ENCODE measurements at places on chromosomes 16 and 17.

DNA sequence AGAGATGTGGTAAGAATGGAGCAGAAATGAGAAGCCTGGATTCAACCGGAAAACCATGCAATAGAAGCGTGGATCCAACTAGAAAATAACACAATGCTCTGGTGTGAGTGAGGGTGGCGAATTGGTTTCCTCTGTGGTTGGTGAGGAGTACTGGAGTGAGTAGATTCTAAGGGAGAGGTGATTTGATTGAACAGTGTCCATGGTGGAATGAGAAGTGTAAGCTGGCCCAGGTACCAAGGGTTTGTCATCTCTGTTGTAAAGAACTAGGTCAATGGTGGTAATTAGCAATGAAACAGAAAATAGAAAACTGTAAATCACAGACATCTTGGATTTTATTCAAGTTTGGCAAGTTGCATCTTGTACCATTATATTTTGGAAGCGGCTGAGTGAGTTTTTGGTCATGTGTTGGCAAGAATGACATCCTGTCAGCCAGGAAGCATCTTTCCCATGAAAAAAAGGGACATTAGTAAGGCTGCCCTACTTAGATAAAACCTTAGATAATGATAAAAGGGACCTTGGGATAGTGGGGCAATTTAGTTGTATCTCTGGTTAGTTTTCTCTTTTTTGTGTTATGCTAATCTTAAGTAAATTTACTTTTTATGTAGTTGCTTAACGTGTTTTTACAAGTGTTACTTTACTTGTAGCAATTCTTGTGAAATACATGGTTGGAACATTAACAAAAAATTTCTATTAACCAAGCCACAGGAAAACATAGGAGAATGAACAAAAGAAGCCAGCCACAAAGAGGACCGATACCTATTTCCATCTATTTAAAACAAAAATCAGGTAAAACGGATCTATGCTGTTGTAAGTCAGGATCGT, 20.9 kb downstream of the HSD17B2 start:
- DNase-seq = no peak

DNA sequence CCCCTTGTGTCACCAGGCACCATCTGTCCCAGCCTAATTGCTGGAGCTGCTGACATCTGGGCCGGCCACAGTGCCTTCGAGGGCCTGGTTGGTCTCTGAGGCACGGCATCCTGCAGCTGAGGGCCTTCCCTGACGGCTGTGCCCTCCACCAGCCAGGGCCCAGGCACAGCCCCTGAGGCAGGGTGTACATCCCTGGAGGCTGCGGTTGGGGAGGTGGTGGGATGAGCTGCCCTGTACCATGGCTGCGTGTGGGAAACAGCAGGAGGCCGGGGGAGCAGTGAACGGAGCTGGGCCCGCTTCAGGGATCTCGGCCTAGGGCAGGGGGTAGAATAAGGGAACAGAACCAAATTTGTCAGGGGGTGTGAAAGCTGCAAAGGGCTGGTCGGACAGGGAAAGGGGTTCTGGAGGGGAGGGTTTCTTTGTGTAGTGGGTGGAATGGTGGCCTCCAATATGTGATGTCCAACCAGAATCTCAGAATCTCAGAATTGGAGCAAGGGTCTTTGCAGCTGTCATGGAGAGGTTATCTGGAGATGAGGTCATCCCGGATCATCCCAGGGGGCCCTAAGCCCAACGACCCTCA, 10.0 kb upstream of the SLC38A10 start:
- no peak for DNase-seq

GRCh38 chr16:71971571-71971970, 28.6 kb downstream of the PKD1L3 start:
- no peak for DNase-seq

DNA sequence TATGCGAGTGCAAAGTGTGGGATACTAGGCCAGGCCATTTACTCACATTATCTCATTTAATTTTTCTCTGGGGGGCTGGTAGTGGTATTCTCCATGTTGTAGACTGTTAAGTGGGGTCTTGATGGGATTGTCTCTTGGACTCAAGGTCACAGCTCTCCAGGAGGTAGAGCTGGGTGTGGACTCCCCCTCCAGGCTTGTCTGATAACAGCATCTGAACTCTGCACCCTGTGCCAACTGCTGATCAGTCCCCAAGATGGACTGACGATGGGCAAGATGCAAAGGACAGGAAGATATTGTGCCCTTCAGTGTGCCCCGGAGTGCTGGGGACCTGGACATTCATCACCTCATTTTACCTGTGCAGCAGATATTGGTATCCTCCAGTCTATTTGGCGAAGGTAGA, 147.8 kb downstream of the MSI2 start:
- no peak for DNase-seq

DNA sequence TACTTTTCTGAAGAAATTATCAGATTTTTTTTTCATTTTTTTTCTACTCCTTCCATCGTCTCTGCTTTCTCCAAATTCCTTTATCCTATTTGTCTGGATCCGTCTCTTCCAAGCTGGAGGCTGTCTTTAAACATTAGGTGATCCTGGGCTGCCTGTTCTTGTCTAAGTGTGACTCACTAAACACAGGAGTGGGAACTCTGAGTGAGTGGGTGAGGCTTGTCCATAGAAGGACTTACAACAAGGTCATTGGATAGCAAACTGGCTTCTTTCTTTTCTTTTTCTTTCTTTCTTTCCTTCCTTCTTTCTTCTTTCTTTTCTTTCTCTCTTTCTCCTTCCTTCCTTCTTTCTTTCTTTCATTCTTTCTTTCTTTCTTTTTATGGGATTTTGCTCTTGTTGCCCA, 18.2 kb downstream of the ALOX15 start:
- DNase-seq = no peak

- DNase-seq = no peak
Observed at GRCh38 chr17:74654742-74655141, 31.2 kb upstream of the CD300E start.

GRCh38 chr16:88636488-88637265, 1.7 kb upstream of the IL17C start:
- no peak for DNase-seq

DNA sequence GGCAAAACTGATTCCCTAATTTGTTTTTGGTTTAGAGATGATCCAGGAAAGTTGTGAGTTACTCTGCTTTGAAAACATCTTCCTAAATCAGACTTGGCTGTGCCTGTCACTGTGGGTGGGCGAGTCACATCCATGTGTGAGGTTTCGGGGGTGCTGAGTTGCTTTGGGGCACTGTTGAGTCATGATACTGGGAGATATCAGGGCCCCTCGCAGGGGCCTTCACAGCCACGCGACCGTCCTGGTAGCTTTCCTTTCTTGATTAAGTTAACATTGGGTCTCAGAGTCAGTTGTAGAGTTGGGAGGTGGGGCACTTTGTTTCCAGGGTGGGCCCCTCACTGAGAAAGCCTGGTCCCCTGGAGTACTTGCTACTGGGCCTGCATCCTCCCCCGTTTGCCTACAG, 58.3 kb upstream of the LGALS9 start:
- no peak for DNase-seq

GRCh38 chr17:69057280-69057679, 3.4 kb downstream of the ABCA9 start:
- no peak for DNase-seq

DNA sequence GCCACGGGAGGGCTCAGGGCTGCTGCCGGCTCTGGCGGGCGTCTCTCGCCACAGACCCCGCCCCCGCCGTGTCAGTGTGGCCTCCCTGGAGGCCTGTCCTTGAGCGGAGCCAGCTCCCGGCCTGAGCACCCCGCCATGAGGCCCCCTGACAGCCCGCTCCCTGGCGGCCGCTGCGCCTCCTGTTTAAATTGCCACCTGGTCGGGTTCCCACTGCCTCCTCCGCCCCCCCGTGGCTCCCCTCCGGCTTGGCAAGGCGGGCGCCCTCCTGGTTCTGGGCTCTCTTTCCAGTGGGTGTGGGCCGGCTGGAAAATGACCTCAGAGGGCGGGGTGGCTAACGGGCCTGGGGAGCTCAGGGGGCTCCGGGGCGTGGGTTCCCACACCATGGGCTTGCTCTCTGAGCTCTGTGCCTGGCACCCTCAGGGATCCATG, 42.1 kb upstream of the SSTR5 start:
- DNase-seq = no peak

GRCh38 chr16:12228602-12229499, 252.3 kb downstream of the SNX29 start:
- no peak for DNase-seq

DNA sequence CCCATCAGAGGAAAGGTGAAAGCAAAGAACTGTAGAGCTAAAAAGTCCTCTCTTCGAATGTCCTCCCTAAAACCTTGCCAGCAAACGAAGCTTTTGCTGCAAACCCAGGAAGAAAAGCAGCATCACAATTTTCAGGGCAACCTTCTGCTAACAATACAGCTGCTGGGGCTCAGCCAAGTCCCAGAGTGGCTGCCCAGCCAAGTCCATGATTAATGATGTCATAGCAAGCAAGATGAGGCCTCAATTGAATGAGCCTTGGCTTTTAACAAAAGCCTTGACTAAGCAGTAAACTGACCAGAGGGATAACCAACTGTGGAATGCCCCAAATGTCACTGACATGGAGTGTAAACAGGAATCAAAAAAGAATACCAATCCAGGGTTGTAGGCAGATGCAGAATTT, 342.7 kb downstream of the PMP22 start:
- no peak for DNase-seq

- no peak for DNase-seq
Observed at GRCh38 chr17:64574646-64575045, 67.9 kb downstream of the CEP95 start.

- no peak for DNase-seq
Observed at GRCh38 chr16:88434746-88435145, 18.3 kb upstream of the ZFPM1 start.

DNA sequence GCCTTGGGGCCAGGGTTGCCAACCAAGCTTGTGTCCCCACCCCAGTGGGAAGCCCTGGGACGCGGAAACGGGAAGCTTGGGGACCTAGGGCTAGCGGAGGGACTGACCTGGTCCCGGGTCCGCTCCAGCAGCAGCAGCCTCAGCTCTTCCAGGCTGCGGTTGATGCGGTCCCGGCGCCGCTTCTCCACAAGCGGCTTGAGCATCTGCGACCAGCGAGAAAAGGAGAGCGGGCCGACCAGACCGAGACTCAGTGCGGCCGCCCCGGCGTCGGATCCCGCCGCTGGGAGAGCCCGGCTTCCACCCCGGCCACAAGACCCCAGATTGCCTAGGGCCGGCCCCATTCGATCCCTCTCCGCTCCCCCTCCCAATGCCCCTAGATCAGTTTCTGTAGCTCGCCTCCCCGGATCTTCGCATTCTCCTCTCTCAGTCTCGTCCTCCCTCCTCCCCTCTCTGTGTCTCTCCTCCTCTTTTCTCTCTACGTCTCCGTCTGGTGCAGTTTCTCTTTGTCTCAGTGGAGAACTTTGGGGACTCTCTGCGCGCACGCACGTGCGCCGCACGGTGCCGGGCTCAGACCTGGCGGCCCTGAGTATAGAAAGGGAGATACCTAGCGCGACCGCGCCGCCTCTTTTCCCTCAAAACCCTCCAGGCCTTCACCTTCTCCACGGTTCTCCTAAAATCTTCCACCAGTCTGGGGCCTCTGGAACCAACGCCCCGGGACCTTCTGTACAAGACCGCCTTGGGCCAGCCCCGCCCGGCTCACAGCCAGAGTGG, 797 bp downstream of the HES7 start:
- no peak for DNase-seq

DNA sequence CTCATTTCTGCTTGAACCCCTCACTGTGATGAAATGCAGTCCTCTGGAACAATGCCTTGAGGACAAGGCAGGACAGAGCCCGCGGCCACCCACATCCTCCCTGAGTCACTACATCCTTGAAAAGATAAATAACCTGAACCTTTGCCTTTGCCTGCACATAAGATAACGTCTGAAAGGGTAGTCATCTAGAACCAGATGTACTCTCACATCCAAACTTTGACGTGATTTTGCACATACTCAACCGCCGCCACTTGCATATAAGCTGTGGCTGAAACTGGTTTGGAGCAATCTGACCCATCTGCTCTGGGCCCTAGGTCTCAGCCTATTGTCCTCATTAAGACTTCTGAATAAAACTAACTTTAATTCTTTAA, 252.1 kb downstream of the PHKB start:
- no peak for DNase-seq

DNA sequence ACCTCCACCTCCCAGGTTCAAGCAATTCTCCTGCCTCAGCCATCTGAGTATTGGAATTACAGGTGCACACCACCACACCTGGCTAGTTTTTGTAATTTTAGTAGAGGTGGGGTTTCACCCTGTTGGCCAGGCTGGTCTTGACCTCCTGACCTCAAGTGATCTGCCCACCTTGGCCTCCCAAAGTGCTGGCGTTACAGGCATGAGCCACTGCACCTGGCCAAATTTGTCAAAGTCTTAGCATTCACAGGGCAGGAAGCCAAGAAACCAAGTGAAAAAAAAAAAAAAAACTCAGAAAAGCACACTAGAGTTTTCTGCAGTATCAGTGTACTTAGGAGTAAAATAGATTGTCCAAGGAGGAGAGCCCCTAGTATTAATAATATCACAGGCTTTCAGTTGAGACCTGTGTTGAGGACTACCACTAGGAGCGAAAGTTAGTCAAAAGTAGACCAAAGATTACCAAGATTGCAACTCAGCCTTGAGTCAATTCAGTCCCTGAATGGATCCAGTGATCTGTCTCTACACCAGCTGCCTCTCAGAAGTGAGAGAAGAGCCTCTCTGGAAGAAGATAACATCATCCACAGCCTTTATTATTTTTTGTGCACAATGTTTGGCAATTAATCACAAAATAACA, 159.7 kb downstream of the CEP112 start:
- no peak for DNase-seq

- no peak for DNase-seq
Observed at GRCh38 chr17:59870482-59870881, 22.3 kb downstream of the TUBD1 start.

GRCh38 chr17:50558581-50558940, 2.0 kb upstream of the CACNA1G start:
- DNase-seq = no peak

DNA sequence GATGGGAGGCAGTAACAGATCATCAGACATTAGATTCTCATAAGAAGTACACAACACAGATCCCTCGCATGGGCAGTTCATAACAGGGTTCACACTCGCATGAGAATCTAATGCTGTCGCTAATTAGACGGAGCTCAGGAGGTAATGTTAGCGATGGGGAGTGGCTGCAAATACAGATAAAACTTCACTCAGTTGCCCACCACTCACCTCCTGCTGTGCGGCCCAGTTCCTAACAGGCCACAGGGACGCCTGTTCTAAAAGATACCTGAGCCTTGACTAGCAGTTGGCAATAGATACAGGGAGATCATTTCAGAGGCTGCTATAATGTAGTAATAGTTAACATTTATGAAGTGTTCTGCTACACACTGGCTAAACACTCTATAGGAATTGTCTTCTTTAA, 4.9 kb downstream of the PTRH2 start:
- DNase-seq = no peak

All from NCI-H1436 treated with DMSO at 0.1 percent for 48 hours (cell line).